EL (cell line): ENCODE measurements at places on chromosomes 7 and 10.

DNA sequence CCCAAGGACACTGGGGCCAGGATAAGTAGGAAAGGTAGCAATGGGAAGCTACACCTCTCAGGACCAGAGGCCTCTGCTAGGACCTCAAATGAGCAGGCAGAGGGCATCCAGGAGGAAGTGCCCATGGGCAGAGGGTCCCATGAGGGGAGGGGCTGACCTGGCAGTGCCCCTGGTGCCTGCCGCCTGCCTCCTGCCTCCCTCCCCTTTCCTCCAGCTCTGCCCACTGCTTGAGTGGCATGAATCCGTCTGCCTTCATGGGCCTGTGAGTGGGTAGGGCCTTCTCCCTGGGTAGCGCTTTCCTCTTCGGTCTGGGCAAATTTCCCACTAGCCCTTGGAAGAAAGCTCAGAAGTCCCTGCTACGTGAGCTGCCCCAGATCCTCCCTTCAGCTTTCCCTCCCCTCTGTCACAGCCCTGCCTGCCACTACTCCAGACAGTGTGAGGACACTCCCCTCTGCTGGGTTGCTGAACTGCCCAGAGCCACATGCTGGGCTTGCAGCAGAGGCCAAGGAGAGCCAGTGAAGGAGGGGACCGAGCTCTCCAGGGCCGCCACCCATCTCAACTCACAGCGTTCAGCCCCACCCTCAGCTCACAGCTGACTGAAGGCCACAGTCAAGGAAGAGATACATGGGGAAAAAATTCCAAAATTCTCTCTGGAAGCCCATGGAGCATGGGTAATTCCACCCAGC, 141.4 kb downstream of the ARHGAP22 start:
- DNase-seq = no peak

DNA sequence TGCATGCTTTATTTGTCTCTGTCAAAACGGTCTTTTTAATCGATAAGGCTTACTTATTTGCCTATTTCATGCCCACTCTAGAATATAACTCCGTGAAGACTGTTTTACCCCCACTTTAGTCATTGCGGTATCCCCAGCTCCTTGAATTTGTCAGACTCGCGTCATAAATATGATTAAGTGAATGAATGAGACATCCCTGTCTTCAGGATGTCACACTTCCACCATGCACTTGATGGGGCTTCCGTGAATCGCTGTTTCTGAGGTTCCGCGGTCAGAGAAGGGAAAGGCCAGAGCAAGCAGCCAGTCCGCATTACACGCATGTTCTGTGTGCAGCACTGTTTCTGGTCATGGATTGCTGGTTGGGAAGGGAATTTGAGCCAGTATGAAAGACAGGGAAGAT, 138.8 kb downstream of the CELF2 start:
- no peak for DNase-seq

GRCh38 chr10:67606572-67606971, 89.4 kb downstream of the CTNNA3 start:
- peak; percentile 94 for DNase-seq

GRCh38 chr7:104929921-104930320, 84.1 kb upstream of the KMT2E start:
- no peak for DNase-seq
